ENCODE measurements at places on chromosomes 4 and X. TPM values are rescaled to one million over a fixed set of nuclear protein-coding genes. Genes with fewer than 3 reads are reported as not detected.

Gene CSAG3
- not detected for total RNA-seq

Gene GRPR
- total RNA-seq = 8.3 TPM

Gene ADAMTS3
- 0.28 TPM for total RNA-seq

Gene IGSF1
- 0.46 TPM for total RNA-seq

Gene RASL11B
- total RNA-seq = 0.43 TPM

Gene STS
- 2.2 TPM for total RNA-seq

Gene FGFBP2
- 0.13 TPM for total RNA-seq

DNA sequence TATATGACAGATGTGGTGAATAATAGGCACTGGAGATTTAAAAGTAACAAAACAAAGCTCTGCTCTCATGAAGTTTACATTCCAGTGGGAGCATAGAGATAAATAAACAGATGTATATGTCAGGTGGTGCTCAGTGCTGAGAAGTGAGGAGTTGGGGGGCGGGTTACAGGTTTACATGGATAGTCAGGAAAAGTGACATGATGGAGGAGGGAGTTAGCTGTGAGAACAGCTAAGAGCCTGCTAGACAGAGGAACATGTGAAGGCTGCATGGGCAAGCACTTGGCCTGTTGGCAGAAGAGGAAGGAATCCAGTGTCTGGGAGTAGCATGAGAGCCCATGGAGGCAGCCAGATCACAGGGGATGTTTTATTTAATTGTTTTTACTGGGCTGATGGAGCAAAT is 10.2 kb upstream of the TMEM156 start:
- DNase-seq = no peak

GRCh38 chr4:156781852-156782251 is 189.7 kb downstream of the PDGFC start:
- no peak for DNase-seq

GRCh38 chrX:136781180-136781797 is 557 bp upstream of the ARHGEF6 start:
- DNase-seq = no peak

GRCh38 chr4:176400816-176401461 is 81.2 kb downstream of the SPCS3 start:
- DNase-seq = no peak

DNA sequence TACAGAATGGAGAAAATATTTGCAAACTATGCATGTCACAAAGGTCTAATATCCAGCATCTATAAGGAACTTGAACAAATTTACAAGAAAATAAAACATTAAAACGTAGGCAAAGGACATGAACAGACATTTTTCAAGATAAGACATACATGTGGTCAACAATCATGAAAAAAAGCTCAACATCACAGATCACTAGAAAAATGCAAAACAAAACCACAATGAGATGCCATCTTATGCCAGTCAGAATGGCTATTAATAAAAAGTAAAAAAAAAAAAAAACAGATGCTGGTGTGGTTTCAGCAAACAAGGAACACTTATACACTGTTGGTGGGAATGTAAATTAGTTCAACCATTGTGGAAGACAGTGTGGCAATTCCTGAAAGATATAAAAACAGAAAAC is 75.8 kb upstream of the IL13RA2 start:
- DNase-seq = no peak

GRCh38 chrX:132749406-132749805 is 209.0 kb downstream of the HS6ST2 start:
- no peak for DNase-seq

DNA sequence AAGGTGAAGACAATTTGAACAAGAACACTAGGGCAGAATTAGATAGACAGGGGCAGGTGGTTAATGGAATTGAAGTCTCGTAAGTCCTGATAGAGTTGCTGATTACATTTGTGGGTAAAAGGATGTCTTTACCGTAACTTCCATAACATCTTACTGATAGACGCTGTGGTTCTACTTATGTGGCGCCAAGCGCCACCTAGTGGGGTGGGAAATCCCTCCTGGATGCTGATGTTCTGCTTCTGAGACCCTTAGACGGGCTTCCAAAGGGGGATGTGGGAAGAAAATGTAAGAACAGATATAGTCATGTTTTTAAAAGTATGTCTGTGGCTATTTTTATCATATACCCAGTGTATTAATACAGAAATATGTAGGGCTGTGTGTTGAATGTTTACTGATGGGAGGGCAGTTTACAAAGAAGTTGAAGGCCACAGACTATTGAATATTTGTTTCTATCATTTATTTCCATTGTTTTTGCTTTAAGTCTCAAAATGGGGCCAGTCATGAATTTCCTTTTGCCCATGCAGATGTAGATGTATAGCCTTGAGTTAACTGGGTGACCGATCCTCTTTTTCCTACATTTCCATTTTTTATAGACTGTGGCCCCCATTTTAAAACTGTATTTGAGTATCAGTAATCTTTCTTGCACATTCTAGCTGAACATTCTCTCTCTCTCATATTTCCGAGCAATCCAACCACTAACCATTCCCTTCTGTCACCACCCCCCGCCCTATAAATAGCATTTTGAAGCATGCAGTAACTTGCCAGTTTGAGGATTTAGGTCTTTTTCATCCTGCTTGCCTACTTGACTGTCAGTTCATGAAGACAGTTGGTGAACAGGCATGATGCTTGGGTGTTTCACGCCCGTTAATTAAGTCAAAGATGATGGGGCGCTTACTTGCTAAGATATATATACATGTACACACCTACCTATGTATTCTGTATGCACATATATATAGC is 12.1 kb upstream of the TLR8 start:
- DNase-seq = no peak

- no peak for DNase-seq
Measured at GRCh38 chr4:8533274-8533865, 46.8 kb upstream of the GPR78 start.

GRCh38 chr4:95209927-95210326 is 338.8 kb downstream of the UNC5C start:
- no peak for DNase-seq

GRCh38 chr4:127165971-127166370 is 466.8 kb upstream of the INTU start:
- DNase-seq = no peak

DNA sequence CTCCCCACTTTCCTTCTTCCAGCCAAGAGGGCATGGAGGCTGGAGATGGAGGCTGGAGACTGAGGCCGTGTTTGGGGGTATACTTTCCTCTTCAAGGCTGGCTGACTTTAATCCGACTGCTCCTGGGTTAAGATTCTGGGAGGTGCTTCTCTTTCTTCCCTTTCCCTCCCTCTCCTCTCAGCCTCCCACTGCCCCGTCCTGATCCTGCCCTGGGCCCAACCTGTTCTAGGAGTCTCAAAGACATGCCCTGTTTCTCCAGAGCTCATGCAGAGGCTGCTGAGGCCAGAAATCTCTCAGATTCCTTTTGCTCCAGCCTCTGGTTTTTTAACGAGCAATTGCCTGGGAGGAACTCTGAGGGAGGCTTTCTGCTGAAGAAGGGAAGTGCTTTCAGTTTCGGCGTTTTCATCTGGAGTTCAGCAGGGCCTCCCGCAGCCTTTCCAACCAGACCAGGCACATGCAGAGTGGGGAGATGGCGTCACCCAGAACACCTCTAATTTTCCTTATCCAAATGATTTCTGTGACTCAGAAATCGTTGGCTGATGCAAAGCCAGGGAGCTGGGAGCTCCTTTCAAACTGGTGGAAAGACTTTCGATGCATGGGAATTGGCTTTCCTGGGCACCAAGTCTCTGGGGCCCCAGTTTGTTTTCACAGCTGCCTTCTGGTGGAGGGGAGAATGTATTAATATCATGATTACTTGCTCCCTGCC is 34.5 kb upstream of the FAM9C start:
- peak; percentile 33 for DNase-seq

DNA sequence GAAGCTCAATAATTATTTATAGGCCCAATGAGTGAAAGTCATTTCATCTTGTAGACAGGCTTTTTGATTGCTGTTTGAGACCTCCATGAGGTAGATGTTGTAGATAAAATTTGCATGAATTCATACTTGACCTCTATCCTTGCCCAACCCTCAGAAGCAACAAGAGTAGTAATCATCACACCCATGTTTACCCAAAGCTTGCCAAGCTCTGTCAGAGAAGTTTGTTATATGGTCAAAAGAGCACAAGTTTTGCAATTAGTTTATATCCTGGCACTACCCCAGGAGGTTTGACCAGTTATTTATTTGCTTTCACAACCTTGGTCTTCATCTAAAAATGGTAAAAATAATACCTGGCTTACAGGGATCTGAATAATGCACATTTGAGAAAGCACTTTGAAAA is 20.7 kb downstream of the ADH7 start:
- DNase-seq = no peak

DNA sequence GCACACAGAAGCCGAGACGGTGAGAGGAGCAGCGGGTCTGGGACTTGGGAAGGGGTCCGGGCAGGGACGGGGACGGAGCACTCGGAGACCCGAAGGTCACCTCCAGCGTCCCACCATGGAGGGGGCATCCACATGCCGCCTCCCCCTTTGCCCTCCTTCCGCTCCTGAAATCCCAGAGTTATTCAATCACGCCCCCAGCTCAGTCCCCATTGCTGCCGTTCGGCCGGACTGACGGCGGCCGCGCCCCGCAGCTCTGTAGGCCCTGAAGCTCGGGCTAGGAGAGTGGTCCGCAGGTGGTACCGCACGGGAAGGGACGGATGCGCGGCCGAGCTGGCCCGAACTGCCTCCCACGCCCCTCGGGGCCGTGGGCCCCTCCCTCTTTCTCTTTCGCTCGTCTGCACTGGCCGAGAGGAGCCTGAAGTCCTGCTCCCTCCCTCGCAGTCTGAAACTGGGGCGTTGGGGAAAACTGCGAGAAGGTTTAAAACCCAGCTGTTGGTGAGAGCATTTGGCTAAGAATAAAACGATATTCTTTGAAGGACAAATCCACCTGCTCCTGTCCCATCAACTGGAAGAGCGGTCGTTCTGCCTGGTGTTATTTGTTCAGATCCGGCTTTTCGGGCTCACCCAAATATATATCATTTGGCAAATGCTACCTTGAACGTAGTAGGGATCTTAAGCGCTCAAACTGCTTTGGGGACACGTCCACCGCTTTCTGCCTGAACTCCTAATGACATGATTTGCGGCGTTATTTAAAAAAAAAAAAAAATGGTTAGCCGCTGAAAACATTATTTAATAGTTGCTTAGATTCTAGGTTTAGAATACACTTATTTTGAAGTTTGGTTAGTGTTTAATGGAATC is 719 bp downstream of the USO1 start:
- peak; percentile 71 for DNase-seq

DNA sequence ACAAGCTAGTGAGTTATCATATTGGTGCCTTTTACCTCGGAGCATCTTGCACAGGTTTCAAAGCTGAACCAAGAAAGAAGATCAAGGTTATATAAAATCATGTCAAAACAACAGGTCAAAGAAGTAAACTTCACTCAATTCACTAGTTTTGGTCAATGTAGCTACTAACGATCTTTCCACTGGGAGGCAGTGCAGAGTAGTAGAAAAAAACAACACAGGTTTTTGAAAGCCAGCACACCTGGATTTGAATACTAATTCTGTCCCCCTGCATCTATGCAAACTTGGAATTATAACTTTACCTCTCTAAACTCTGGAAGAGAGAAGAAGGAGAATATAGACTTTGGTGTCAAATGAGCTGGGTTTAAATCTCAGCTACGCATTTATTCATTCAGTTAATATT is 266.1 kb downstream of the GRIA3 start:
- DNase-seq = no peak

DNA sequence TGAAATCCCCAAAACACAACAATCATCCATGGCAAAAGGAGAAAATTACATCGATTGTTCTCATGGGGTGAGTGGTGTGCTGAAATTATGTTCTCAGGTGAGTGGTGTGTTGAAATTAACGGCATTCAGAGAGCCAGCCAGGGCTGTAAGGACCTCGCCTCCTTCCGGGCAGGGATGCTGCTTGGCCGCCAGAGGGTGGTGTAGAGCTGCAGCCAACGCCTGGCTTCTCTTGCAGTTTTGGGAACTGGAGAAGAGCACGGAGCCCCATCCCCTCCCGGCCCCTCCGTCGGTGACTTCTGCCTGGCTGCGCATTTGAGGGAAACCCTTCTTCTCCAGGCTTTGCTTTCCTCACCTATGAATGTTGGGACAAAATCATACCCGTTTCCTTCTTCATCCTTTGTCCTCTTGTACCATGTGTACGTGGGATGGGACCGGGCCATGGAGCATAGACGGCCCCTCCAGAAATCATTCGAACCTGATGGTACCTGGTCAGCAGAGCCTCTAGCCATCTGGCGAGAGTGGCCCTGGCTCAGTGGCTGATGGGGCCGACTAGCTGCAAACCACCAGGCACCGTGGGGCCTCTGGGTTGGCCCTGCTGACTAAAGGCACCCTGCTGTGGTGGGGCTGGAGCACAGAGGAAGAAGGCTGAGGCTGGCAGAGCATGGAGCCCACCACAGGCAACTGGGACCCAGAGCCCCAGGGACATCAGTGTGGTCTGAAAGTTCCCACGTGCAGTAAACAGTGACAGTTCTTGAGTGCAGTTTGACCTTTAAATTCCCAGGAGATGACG is 28.4 kb downstream of the TRMT44 start:
- DNase-seq = peak; percentile 84

GRCh38 chrX:145405012-145405411 is 157.7 kb downstream of the SPANXN1 start:
- no peak for DNase-seq

- no peak for DNase-seq
Measured at GRCh38 chrX:155888139-155888538, 7.0 kb downstream of the VAMP7 start.

DNA sequence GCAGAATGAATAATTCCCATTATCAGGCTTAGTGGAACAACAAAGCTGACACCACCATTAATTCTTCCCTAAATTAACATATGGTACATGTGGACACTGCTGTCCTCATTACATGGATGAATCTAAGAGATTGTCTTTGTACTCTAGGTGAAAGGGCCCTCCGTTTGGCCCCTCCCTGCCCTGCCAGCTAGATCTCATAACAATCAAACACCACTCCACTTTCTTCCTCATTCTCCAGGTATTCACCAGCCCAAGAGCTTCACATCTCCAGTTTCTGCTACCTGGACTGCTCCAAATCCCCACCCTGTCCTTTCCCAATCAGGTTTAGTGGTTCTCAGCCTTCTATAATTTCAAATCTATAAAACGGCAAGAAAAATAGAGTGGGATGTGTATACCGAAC is 3.8 kb downstream of the HSD17B11 start:
- no peak for DNase-seq

All from pancreas (tissue), 10 donors.